ENCODE measurements at places on chromosomes 1 and 21. TPM values are rescaled to one million over a fixed set of nuclear protein-coding genes. Genes with fewer than 3 reads are reported as not detected.

PLEKHN1 gene
- 1.9 TPM for total RNA-seq

CELF3 gene
- total RNA-seq, result not detected

- DNase-seq, result no peak
Observed at GRCh38 chr1:167602840-167603239, 27.2 kb upstream of the RCSD1 start.

GJA4 gene
- 0.17 TPM for total RNA-seq

DNA sequence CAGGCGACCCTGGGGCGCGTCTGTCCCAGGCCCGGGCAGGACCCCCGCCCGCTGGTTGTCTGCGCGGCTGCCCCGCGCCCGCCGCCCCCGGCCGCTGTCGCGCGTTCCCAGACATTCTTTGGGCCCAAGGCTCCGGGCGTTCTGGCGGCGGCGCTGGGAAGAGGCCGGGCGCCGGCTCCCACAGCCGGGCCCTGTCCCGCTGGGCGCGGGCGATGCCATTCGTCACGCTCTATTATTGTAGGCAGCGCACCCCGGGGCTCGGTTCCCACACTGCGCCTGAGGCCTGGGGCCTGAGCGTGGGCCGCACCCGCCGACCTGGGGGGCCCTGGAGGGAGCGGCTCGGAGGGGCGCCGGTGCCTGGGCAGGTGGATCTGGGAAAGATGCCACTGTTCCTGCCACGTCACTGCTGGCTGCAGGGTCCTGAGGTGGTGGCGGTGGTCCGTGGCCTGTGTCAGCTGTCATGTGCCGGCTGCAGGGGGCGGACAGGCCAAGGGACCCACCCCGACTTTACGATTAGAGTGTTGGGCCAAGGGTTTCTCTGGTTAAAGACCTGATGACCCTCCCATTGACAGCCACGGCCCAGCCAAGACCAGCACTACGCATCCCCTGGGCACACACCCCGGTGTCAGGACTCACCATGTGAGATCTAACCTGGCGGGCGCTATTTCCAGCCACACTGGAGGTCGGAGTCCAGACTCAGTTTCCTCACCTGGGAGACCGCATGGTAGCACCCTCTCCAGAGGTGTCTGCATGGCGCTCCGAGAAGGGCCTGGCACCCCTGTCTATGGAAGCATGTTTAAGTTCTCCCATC, 55.1 kb upstream of the ADARB1 start:
- DNase-seq, result no peak

FCRL1 gene
- not detected for total RNA-seq

DNA sequence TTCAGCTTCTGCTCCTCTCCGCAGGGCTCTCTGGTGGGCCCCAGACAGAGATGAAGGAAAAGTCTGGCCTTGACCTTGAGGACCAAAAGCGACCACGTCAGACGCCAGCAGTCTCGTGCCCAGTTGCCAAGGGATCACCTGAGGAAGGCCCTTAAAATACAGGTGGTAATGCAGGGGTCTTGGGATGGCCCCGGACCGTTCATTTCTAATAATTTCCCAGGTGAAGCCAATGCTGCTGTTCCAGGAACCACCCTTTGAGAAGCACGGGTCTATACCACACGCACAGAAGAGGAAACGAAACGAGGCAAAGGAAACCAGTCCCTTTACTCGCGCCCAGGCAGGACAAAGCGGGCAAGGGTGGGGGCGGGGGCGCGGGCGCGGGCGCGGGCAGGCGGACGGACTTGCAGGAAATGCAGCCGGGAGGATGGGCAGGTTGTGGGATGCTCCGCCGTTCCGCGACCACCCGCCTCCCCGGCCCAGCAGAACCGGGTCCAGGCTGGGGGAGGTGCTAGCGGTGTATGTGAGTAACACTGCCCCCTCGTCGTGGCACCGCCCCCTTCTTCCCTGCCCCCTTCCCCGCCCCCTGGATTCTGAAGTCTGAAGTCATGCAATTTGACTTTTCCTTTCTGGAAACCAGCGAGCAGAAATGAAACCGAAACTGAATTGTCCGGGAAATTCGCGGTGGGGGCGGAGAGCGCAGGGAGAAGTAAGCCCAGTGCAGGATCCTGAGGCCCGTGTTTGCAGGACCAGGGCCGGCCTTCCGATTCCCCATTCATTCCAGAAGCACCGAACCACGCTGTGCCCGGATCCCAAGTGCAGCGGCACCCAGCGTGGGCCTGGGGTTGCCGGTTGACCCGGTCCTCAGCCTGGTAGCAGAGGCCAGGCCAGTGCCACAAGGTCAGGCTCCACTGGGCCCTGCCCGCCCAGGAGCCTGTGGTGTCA, 5.8 kb upstream of the MX1 start:
- peak; percentile 40 for DNase-seq

PEX14 gene
- 25.7 TPM for total RNA-seq
